ENCODE measurements at places on chromosomes 6 and 20. TPM values are rescaled to one million over a fixed set of nuclear protein-coding genes. Genes with fewer than 3 reads are reported as not detected.
A peak's percentile ranks its signal among the peaks of the same experiment; 100 is the strongest.

DNA sequence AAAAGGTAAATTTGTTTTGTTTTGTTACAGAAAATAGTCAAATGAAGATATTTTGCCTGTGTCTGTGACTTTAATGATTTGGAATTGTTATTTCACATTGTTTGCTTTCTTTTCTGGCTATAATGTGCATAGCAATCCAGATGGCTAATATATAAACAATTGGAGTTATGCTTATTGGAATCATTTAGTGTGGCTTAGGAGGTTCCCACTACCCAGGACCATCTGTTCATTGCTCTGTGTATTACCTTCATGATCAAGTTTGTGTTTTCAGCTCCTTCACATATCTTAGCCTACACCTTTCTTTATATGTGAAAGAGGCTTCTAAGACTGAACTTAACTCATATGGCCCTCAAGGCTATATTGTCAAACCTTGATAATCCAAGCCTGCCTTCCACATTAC, 232.9 kb downstream of the BCKDHB start:
- DNase-seq, result no peak

- no peak for DNase-seq
Observed at GRCh38 chr20:17485017-17485416, 46.2 kb downstream of the BFSP1 start.

DNA sequence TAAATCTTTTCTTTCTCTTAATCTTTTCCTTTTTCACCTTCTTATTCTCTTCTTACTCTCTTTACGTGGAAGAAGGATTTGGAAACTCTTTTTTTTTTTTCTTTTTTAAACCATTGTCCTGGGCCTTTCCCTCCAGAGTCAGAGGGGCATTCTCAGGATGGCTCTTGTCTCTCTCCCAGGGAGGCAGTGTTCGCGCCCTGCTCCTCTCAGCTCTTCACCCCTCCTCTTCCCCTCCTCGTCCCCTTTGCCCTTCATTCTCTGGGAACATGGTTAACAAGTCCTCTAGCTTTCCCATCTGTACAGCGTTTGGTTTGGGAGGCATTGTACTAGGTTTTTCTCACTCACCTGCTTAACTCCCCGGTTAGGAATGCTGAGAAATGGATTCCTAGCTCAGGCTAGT, 52.0 kb upstream of the TFB1M start:
- peak; percentile 20 for DNase-seq

- DNase-seq, result no peak
Observed at GRCh38 chr6:116365743-116366142, 5.0 kb upstream of the DSE start.

GRCh38 chr20:881051-881782, 34.9 kb downstream of the ANGPT4 start:
- no peak for DNase-seq

The SLC2A10 gene
- total RNA-seq, result 7.4 TPM

The SYNCRIP gene
- total RNA-seq, result 58.0 TPM

The KIAA1755 gene
- total RNA-seq, result 0.24 TPM

The C6orf52 gene
- total RNA-seq, result 4.6 TPM
